T-helper 2 cell (primary cell): ENCODE measurements at places on chromosomes 11 and 22.

GRCh38 chr11:11618973-11619435 is 2.8 kb downstream of the GALNT18 start:
- no peak for DNase-seq

DNA sequence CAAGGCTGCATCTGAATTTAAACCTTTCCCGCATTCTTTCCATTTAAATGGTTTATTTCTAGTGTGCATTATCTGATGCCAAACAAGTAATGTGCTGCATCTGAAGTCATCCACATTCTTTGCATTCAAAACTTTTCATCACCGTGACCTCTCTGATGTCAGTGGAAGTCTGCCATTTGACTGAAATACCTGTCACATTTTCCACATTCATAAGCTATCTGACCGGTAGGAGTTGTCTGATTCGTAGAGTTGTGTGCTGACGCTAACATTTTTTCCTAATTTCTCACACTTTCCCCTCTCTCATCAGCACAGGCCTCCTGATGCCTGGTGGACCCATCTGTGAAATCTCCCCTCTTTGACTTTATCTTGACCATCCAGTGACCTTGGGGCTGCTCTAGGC is 79.9 kb upstream of the BARX2 start:
- DNase-seq, result no peak

DNA sequence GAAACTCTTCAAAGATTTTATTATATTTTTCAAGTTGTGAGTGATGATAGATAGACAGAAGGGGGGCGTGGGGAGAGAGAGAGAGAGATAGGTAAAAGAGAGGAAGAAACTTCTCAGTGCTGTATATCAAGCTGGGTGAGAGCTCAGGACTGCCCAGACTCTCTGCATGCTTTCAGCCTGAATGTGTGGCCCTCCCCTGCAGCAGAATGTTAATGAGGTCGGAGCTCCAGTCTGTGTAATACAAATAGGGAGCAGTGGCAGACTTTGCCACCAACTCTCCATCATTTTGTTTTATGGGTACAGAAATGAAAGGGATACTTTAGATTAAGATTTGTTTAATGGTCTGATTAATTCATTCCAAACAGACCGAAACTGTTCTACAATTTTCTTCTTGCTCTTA is 752.8 kb downstream of the OPCML start:
- DNase-seq, result no peak

- no peak for DNase-seq
Observed at GRCh38 chr11:93842461-93842860, 8.0 kb downstream of the VSTM5 start.

DNA sequence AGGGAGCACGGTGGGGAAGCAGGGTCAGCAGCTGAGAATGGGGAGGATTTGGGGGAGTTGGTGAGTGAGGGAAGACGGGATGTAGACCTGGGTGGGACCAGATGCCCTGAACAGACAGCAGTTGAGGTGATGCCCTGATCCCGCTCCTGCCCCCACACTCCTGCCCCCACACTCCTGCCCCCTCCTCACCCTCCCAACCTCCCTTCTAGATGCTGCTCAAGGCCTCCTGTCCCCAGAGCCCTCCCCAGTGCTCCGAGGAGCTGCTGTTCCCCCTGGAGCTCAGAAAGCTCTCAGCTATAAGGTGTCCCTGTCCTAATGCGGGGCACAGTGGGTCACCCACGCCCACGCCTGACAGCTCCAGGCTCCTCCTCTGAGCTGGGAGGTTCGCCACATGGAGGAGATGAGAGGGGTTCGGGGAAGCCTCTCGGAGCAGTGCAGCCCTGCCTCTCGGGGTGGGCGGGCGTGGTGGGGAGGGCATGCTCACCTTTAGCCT is 25.1 kb upstream of the TTLL12 start:
- no peak for DNase-seq

GRCh38 chr11:27894552-27894951 is 194.3 kb upstream of the BDNF start:
- DNase-seq, result no peak

DNA sequence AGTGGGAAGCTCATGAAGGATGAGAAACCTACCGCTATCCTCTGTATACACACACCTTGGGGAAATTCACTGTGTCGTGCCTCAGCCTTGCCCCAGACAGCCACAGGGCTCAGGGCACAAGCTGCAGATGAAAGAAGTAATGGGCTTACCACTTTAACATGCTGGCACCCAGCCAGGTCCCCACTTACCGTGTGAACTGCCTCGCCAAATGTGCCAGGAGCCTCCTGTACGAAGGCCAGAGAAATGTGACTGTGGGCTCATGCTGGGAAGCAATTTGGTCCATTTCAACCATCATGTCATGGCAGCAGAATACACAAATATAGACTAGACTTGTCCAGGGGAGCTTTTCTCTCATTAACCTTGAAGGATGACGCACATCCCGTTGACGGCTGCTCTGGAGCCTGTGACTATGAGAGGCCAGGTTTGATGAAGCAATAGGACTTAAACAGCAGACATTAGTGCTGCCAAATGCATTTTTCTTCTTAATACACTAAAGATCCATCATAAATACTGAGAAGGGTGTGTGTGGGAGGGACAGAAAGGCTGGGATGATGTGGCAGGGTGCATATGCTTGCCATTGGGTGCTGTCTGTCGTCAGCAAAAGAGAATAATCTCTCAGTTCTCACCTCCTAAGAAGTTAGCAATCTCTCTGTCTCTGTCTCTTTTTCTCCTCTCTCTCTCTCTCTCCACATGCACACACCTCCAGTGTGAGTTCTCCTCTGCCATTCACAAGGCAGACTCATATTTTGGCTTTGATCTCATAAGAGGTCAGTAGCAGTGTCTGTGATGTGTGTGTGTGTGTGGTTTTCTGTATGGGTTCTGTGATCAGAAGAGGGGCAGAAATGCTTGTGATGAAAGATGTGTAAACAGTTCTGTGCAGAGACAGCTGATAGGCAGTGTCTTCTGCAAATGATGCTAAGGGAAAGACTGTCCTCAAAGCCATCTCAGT is 142.4 kb downstream of the KIRREL3 start:
- no peak for DNase-seq

DNA sequence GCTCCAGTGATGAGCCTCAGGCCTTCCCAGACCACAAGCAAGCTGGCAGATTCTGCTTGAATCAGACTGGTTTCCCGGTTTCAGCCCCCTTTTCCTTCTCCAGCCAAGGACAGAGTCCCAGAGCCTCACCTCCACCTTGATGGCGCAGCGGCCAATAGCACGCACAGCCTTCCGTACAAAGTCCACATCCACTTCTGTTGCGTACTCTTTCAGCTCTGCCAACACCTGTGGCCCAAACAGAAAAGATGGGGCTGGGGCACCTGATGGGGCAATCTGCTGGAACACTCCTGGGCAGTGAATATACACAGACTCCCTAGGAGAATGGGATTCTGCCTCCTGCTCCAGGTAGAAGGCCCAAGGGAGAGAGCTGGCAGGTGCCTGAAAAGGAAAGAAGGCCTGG is 35.5 kb upstream of the RASL10A start:
- no peak for DNase-seq

DNA sequence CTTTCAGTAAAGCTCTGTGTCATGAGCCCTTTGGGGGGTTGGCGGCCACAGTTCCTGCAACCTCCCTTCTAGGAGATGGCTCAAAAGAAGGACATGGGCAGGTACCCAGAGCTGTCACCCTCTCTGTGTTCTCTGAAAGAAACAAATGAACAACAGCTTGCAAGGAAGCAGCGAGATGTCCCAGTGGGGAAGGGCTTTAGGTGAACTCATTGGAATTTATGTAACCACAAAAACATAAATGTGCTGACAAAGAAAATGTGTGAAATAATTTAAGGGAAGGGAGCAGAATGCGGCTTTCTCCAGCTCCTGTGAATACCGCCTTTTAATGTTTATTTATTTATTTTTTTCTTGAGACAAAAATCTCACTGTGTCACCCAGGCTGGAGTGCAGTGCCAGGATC is 3.3 kb downstream of the PARVG start:
- DNase-seq, result no peak

DNA sequence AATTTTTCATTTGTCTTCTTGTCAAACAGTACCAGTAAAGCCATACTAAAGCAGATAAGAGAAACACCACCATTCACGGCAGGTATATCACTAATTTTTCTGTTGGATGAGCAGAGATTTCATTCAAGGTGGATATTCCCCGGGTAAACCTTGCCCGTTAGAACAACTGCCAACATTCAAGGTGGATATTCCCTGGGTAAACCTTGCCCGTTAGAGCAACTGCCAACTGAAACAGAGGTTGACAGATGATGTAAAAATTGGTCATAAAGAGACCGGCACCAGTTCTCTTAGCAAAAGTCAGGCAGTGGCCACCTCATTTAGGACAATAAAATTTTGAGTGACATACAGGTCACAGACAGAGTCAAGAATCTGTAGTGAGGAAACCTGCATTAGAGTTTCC is 423.4 kb upstream of the SYN3 start:
- no peak for DNase-seq

GRCh38 chr22:31585161-31585859 is 76.7 kb downstream of the PISD start:
- DNase-seq, result no peak
